ENCODE measurements at places on chromosomes 5 and 9. TPM values are rescaled to one million over a fixed set of nuclear protein-coding genes. Genes with fewer than 3 reads are reported as not detected.

DNA sequence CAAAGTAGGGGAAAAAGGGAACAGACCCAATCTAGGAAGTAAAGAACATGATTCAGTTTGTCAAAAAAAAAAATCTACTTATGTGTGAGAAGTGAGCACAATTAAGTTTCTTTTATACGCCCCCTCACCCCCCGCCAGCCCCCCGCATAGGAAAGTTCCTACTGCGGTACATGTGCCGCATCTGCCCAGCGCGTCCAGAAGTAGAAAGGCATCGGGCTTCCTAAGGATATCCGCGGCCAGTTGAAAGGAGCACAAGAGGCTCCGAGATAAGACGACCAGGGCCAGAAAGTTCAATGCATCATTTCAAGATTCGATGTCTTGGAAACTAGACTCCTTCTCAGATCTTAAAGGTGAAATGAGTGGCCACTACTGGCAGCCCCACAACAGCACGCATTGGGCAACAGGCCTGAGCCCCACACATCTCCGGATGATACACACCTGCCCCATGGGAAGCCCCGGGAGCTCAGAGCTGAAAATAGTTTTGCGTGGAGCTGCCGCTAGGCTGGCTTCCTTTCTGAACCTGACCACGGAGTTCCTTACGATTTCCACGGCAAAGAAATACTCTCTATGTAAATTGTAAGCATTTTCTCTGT lies 203.9 kb downstream of the RAB3C start:
- no peak for DNase-seq

DNA sequence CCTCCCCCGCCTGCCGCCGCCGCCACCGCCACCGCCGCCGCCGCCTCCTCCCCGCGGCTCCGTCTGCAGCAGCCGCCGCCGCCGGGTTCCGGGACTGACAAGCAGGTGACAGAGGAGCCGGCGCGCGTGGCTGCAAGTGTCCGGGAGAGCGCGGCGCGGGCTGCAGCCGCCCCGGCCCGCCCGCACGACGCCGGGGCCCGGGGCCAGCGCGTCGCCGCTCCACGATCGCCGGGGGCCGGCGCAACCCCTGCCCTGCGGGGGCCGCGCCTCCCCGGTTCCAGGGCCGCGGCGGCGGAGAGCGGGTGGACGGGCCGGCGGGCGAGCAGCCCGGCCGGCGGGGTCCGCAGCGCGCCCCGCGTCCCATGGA lies 343 bp downstream of the LMX1B start:
- DNase-seq = no peak

DNA sequence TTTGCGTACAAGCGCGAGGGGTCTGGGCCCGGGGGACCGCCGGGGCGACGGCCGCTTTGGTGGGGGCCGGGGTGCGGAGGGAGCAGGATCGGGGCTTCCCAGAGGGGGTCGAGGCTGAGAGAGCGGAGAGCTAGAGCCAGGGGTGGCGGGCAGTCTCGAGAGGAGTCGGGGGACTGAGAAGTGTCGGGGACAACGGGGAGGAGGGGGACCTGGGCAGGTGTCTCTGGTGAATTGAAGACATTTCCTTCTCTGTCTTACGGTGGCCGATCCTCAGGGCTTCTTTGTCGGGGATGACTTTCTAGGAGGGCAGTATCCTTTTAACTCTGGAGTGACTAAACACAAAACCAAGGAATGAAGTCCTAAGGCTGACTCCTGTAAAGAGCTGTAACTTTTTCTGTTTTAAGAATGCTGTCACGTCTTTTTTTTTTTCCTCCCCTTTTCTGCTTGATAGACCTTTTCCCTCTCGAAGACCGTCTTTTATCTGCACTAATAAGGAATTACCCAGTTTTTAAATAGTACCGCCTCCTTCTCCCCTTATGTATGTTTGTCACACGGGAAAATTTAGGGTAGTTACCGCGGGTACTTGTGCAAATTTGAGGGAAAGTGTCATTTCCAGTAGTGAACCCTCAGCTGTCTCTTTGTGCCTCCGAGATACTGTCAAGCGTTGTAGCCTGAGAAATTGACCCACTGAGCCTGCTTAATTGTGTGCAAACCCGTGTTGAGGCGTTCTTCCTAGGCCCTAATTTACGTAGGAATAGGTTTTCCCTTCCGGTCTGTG lies 822 bp downstream of the DENND4C start:
- no peak for DNase-seq

- DNase-seq = no peak
Observed at GRCh38 chr5:2715856-2716255, 35.6 kb downstream of the IRX2 start.

DNA sequence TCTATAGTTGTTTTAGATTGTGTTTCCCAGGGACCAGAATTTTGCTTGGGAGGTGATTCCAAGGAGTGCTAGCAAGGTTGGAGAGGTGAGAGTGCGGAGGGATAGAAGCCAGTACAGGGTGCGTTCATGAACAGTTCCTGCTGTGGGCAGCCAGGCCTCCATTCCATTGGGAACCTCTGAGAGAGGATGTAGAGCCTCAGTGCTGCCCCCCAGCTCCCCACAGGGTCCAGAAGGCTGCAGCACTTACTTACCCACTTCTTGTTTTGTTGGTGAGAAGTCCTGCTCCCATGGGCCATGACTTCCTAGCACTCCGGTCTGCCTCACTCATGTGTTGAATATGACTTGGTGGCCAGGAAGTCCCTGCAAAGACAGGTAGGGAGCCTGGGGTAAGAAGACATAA lies 128.2 kb upstream of the GAS1 start:
- DNase-seq = no peak

DNA sequence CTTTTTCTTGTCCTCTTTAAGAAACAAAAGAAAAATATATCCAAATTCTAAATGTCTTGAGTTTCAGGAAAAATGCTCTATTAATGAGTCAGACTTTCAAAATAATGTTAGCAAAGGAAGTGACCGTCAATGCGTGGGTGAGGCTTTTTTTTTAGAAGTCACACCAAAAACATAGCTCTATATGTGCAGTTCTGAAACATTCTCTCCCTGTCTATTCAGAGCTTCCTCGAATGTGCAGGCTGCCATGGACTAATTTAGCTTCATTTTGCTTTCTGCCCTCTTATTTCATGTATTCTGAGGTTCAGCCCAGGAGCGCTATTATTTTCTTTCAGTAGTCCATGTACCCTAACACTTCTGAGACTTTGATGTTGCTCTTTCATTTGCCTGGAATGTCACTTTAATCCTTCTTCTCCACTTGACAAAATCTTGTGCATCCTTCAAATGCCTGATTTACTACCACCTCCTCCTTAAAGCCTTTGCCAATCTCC lies 72.5 kb upstream of the RASA1 start:
- no peak for DNase-seq

GRCh38 chr5:103561685-103562452 lies 720 bp downstream of the NUDT12 start:
- no peak for DNase-seq

- no peak for DNase-seq
Observed at GRCh38 chr9:6105738-6106137, 90.3 kb upstream of the RANBP6 start.

- DNase-seq = no peak
Observed at GRCh38 chr5:124725040-124725434, 21.4 kb downstream of the ZNF608 start.

DNA sequence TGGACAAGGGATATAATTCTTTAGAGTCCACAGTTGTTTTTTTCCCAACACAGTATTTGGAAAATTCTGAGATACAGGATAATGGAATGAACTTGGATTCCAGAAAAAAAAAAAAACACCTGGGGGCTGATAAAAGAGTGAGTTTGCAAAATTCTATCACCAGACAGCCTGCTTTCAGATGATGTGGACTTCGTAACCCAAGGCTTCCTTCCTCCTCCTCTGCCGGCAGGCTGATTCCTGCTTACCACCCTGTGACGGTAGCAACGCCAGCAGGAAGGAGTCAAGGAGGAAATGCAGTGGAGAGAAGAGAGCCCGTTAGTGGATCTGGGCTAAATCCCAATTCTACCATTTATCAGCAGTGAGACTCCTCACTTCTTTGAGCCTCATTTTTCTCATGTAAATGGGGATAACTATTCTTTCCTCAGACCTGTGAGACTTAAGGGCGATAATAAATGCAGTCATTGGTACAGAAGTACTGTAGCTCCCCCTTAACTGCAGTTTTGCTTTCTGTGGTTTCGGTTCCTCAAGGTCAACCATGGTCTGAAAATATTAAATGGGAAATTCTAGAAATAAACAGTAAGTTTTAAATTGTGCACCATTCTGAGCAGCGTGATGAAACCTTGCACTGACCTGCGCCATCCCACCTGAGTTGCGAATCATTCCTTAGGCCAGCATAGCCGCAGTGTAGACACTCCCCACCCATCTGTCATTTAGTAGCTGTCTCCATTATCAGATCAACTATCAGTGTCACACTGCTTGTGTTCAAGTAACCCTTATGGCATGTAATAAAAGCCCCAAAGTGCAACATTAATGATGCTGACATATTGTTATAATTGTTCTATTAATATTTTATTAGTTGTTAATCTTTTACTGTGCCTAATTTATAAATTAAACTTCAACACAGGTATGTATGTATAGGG lies 71.4 kb downstream of the DCP2 start:
- DNase-seq = no peak

DNA sequence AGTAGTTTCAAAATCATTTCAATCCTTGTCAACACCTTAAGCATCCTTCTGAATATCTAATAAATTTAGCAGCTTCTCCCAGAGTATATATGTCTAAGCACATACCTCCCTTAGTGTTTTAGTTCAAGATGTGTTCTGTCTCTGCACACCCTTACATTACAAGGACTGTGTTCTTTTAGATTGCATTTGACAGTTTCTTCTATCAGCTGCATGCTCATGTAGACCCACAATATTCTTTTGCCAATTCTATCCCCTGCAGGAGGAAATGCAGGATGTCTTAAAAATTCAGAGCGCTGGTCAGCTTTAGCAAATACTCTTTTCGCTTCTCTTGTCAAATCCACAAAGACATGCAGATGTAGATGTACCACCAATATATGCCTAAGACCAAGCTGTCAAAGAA lies 145.8 kb upstream of the SLC30A5 start:
- DNase-seq = no peak

GRCh38 chr5:172110921-172111851 lies 76.8 kb downstream of the STK10 start:
- no peak for DNase-seq

GRCh38 chr9:15543047-15543813 lies 9.6 kb upstream of the CCDC171 start:
- no peak for DNase-seq

DNA sequence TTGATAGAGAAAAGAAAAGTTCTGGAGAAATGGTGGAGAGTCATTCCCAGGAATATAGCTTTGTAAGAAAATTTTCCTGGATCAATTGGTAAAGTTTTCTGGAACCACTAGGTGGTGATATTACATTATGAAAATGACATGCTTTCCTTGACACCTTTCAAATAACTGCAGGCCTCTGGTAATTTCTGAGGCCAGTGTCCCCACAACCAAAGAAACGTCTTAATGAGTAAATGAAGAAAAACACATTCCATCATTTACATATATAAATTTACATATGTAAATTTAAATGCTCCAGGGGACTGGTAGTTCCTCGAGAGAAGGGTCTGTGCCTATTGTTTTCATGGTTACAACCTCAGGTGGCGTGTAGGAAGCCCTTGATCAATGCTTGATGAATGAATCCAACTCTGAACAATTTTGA lies 17.2 kb upstream of the RGS3 start:
- no peak for DNase-seq

DNA sequence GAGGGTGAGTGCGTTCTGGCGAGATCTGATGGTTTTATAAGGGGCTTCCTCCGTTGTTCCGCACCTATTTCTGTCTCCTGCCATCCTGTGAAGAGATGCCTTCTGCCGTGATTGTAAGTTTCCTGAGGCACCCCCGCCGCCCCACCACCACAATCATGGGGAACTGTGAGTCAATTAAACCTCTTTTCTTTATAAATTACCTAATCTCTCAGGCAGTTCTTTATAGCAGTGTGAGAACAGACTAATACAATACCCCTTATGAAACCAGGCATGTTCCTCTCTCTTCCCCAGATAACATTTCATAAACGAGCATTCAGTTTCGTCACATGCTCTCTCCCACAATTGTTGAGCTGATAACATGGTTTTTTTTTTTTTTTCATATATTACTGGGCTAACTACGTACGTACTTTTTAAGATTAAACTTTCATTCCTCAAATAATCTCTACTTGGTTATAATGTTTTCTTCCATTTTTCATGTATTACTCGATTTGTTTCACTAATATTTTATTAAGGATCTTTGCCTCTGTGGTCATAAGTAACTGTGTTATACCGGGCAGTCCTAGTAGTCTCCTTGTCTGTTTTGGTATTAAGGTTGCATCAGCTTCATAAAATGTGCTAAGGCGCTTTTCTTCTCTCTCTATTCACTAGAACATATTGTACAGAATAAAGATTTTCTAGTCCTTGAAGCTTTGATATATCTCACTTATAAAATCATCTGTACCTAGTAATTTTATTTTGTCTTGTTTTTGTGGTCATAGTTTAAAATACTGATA lies 64.9 kb upstream of the MVB12B start:
- DNase-seq = no peak

DNA sequence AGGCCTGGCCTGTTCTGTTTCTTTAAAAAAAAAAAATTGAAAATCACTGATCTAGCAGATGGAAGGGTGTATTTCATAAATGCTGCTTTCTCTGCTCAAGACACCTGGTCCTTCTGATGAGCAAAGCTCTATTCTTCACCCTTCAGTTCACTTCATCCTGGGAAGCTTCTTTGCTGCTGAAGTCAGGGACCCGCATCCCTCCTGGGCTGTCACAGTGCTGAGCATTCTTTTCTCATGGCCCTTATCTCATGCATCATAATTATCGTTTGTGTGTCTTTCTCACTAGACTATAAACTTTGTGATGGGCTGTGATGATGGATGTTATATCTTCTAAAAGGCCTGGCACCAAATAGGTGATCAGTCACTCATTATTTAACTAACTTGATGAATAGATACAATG lies 461.0 kb downstream of the GADD45G start:
- DNase-seq = no peak

GRCh38 chr9:115628426-115628825 lies 510.5 kb upstream of the TNC start:
- no peak for DNase-seq

DNA sequence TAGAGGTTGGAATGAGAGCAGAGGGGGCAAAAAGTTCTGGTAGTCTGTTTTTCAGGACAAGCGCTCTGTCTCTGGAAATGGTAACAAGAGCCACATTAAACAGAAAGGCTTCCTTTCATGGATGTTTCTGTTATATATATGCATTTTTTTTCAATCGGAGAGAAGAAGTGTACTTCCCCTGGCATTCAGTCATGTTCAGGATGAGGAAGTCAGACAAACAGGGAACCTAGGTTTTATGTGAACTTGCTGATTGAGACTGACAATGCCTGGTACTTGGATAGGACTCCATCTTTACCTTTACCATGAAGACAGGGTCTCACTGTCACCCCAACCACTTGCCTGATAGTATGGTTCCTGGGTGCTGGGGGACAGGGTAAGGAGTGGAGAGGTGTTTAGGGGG lies 30.1 kb upstream of the ZBED3 start:
- no peak for DNase-seq

Gene CORO2A
- 4.1 TPM for total RNA-seq

Gene SLC2A6
- total RNA-seq = 3.4 TPM

Gene ADAMTS19
- total RNA-seq = 107 TPM

Gene RBM22
- total RNA-seq = 31.1 TPM

Gene CDKN2A
- total RNA-seq = 0.85 TPM

Gene TEX48
- total RNA-seq = not detected

Gene ALDH1A1
- total RNA-seq = 67.9 TPM
